ENCODE measurements at places on chromosomes 1 and 21.

GRCh38 chr1:164664127-164664526 is 105.1 kb downstream of the PBX1 start:
- no peak for DNase-seq

- DNase-seq, result no peak
Observed at GRCh38 chr1:157984469-157984868, 9.0 kb upstream of the KIRREL1 start.

- no peak for DNase-seq
Observed at GRCh38 chr21:46120301-46121285, 22.7 kb downstream of the COL6A2 start.

DNA sequence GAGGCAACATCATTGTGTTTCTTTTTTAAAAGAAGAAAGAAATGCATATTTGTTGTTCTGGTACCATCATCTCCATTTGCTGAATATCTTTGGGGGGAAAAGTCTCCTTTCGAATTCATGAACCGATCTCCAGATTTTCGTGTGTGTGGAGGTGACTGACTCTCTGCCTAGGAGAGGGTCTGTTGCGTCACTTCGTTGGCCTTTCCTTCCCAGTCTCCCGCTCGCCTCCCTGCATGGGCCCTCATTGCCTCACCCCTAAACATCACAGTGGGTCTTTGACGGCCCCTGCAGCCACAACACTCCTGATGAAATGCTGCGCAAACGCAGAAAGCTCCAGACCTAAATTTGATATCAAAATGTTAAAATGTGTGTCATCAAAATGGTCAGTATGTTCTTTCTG is 103.2 kb upstream of the RALGPS2 start:
- DNase-seq, result no peak

GRCh38 chr1:203268901-203269653 is 36.2 kb upstream of the BTG2 start:
- no peak for DNase-seq

GRCh38 chr1:241808265-241808664 is 39.7 kb upstream of the EXO1 start:
- DNase-seq, result no peak
